ENCODE measurements at places on chromosomes 3 and 15.

GRCh38 chr3:132196113-132196512 is 121.1 kb upstream of the ACP3 start:
- DNase-seq: no peak

DNA sequence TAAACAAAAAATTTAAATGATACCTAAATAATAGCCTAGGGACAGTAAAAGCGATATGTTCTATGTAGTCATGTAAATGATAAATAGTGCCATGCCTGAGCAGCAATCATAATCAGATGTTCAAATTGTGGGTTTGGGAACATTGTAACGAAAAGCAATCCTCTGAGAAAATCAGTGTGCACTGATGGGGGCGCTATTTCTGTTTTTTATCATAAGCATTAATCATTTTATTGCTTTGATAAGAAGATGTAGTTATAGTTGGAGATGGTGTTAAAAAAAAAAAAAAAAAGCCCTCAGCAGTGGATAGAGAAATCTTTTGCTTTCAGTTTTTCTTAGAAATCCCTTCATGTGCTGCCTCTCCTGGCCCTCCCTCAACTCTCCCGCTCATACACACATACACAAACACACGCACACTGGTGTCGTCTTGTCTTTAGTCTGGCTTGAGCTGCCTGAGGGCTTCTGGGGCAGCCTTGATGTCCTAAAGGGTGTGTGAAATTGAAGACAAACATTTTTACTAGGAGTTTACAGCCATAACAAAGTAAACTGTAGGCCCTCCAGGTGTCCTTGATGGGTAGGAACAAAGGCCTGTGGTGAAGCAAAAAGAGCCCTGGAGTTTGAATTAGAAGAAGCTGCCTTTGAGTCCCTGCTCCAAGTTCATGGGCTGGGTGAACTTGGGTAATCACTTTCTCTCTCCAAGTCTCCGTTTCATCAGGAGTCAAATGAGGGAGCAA is 428.1 kb downstream of the SOX2 start:
- DNase-seq: no peak

DNA sequence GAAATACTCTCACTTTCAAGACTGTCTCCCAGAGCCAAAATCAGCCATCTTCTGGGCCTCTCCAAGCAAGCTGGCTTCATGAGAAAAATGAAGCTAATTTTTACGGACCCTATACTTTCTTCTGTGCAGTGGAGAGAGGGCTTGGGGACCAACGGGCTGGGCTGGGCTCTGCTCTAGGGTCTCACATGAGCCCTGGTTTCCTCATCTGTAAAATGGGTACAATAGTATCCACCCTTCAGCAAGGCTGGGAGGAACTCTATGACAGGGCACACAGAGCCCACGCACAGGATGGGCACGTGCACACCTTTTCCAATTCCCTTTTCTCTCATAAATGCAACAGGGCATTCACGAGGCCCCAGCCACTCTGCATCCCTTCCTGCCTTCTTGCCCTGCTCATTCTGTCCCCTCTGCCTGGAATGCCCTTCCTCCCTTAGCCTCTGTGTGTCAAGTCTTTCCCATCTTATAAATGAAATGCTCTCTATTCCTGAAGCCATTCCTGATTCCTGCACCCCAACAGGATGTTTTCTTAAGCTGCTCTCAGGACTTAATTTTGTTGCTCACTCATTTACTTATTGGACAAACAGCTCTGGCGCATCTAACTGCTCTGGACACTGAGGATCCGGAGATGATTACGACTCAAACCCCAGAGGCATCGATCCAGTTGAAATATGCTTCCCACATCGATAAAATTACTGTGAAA is 32.9 kb upstream of the SEC13 start:
- DNase-seq: no peak

DNA sequence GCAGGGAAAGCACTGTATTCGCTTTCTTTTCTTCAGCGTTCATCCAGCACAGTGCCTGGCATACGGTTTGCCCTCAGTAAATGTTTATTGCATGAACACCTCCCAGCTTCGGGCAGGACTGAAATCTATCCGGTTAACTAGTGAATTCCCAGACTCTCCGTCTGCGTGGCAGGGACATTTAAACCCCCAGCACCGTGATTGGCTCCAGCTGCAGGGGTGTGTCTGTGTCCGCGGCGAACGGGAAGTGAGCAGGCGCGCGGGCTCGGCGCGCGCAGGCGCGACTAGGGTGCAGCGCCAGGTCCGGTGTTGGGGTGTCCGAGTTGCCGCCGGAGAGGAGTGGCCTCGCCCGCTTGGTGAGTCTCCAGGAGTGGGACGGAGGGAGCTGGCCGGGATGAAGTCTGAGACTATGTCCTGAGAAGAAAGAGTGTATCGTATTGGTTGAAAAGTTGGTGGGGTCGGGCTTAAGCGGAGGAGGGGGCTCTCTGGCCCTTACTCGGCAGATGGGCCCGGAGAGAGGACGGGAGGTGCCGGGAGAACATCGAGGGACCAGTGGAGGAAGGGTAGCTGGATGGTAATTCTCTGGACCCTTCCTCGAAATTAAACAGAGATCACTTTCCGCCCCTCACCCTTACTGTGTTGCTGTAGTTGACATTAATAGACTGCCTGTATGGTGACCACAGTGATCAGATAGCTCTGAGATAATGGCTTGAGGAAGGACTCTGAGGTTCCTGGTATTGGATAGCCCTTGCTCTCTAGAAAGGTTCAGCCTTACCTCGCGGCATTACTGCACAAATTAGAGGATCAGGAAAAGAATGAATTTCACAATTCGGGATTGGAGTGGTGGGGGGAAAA is at the start of gene SNAP23:
TSS of gene SNAP23 (plus strand) at position 274 of the 852 bp plus-strand sequence. CDS start 16,213 bp downstream, outside the sequence.
- peak; percentile 66 for DNase-seq

- DNase-seq: no peak
Measured at GRCh38 chr3:45106874-45107273, 39.3 kb downstream of the CDCP1 start.

GRCh38 chr15:100103828-100104227 is 237.9 kb downstream of the ADAMTS17 start:
- DNase-seq: no peak

DNA sequence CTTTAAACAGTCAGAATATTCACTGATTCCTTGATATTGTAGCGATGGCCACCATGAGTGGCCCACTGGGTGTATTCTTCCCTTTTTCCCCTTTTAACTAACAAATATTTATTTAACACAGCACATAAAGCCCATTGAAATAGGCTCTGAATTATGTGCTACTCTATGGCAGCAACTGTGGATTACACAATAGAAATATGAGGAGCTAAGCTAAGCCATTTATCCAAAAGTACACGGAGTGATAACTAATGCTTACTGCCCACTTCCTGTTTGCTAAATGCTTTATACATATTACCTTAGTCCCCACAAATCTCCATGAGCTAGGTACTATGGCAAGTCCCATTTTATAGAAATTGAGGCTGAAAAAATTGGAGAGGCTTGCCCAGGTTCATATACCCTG is 17.9 kb downstream of the ILDR1 start:
- DNase-seq: no peak

GRCh38 chr3:85360742-85361387 is 402.1 kb downstream of the CADM2 start:
- DNase-seq: no peak

DNA sequence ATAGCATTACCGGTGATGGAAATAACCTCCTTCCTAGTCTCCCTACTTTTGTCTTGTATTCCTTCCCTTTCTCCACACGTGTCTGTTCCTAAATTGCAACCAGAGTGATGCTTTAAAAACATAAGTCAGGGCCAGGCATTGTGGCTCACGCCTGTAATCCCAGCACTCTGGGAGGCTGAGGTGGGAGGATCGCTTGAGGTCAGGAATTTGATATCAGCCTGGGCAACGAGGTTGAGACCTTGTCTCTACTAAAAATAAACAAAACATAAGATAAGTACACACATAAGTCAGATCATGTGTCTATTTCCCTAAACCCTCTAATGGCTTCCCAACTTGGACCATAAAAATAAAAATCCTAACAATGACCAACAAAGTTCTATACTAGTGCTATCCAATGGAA is 18.4 kb downstream of the ARMC8 start:
- DNase-seq: no peak

GRCh38 chr15:71708741-71709140 is 101.6 kb upstream of the NR2E3 start:
- no peak for DNase-seq

- no peak for DNase-seq
Measured at GRCh38 chr15:75776065-75776423, 63.4 kb upstream of the CSPG4 start.

DNA sequence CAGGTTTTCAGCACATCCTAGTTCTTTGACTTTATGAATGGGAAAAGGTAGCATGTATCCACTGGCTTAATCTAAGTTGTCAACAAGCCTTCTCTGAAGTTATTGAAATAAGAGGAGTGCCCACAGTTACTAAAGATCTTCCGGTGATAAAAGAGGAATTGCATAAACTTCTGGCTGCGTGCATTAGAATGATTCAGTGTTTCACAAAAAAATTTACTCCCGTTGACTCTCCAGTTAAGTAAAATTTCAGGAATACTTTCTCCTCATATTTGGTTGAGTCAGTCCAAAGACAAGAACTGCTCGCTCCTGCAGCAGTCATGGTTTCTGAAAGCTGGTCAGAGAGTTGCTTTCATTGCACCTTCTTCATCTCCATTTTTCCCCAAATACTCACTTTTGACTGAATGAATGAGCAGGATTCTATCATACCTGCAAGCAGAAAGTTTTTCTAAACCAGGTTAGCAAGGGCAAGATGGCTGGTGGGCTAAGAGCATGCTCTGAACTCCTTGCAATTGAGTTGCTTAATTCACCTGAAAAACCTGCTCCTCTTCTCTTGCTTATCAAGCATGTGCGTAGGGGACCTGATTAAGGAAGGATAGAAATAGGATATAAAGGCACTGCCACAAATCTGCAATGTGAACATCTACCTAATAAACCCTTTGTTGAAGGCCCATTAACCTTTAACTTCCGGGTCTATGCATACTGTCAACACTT is 64.2 kb upstream of the TIMP4 start:
- no peak for DNase-seq

- DNase-seq: no peak
Measured at GRCh38 chr3:133292296-133292695, 107.6 kb upstream of the BFSP2 start.

GRCh38 chr15:60471314-60471713 is 7.6 kb downstream of the ICE2 start:
- no peak for DNase-seq

DNA sequence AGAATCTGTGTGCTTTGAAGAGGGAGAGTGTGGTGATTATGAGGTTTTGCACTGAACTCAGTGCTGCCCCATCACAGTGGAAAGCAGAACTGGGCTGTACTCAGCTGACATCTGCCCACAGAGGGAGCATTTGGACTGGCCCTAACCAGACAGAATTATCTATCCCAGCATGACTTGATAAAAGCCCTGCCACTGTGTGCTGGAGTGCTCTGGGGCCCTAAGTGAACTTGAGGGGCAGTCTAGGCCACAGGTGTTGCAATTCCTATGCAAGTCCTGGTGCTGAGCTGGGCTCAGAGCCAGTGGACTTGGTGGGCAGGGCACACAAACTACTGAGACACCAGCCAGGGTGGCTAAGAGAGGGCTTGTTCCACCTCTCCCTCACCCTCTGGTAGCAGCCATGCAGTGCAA is 269.2 kb upstream of the CTNNB1 start:
- DNase-seq: no peak

DNA sequence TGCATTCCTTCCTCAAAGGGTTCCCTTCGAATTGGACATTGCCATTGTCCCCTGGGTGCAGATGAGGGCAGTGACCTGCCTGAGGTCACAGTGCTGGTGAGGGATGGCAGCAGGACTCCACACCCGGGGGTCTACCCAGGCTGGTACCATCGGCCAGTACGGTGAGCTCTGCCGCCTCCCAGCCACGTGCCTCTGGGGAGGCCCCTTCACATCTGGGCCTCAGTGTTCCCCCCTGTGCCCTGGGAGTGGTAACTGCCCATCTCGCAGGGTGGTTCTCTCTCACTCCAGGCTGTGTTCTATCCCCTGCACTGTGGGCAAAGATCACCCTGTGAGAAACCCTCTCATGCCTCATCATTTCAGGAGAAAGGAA is 99.4 kb upstream of the IQSEC1 start:
- no peak for DNase-seq

DNA sequence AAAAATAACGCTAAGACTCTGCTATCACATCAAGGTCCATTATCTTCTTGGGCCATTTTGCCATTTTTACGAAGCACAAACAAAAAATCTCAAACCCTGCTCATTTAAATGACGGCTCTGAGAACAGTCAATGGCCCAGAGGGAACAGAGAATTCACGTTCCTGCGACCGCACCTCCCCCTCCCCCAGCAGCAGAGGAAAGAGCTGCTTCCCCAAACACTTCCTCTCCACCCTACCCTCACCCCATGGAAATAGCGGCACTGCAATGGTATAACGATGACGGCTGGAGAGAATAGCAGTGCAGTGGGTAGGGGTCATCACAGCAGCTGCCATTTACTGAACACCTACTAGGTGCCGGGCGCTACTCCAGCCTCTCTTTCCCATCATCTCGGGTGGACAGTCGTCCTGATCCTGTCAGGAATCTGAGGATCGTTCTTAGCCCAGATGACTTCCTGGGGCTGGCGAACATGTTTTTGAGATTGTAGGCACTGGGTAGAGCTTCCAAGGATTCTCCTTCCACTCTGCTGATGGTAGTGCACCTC is 113.3 kb downstream of the IQSEC1 start:
- DNase-seq: no peak

DNA sequence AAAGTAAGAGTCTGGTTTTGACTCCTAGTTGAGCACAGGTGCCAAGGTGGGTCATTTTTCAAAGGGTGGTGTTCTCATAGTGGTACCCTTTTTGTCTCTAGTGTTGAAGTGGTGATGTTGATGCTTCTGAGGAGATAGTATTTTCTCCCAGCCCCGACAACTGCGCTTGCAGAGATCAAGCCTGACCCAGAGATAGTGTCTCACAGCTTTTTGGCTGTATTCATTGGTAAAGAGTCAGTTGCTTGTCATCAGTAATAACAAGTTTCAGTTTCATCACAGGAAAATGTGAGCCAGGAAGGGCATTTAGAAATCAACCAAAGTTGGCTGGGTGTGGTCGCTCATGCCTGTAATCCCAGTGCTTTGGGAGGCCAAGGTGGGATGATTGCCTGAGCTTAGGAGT is 139.3 kb downstream of the NFKBIZ start:
- DNase-seq: no peak

- no peak for DNase-seq
Measured at GRCh38 chr3:39809181-39809994, at the start of gene MYRIP. TSS of gene MYRIP (plus strand) at chr3:39809609. CDS start at chr3:39900817, 91,208 bp downstream.

DNA sequence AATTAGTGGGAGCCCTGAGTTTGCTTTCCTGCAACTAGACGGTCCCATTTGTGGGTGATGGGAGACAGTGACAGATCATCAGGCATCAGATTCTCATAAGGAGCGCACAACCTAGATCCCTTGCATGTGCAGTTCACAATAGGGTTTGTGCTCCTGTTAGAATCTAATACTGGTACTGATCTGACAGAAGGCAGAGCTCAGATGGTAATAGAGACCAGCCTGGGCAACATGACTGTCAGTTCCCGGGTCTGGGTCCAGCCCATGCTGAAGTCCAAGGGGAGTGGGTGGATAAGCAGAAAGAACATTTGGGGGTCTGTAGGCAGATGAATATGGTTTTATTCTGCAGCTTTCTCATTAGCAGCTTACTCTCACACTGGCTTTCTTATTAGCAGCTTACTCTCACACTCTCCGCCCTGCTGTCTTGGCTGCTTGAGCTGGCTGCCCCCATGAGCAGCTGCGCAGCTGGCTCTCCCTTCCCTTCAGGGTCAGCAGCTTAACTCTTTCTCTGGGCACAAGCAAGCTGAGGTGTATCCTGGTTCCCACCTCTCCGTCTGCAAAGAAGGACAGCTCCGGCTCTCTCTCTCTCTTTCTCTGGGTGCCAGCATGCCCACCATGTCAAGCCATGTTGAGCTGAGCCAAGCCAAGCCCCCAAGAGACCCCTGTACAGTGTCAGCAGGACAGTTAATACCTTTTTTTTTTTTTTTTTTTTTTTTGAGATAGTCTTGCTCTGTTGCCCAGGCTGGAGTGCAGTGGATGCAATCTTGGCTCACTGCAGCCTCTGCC is 46.5 kb downstream of the KLHDC8B start:
- DNase-seq: no peak
